NCI-H2029 (cell line): ENCODE measurements at places on chromosomes 6 and 20.

- DNase-seq = no peak
These were observed 4.4 kb upstream of the PLCB1 start for GRCh38 chr20:8127553-8128255.

DNA sequence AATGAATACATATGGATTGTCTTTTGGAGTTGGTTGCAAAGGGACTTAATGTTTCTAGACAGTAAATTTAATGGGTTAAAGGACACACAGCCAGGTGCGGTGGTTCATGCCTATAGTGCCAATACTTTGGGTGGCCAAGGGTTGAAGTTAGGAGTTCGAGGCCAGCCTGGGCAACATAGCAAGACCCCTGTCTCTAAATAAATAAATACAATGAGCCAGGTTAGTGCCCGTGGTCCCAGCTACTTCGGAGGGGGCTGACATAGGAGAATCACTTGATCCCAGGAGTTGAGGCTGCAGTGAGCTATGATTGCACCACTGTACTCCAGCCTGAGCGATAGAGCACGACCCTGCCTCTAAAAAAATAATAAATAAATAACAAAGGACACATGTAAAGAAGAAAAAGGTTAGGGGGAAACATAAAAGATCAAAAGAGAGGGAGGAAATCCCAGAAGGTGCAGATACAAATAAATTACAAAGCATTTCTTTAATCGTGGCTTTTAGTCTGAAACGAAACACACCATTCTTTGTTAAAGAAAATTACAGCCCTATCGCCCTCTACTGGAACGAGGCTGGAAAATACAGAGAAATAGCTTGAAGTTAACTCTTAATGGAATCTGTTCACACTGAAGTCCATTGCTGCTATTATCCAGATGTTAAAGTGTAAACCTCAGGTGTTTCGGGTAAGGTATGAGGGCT is 42.6 kb upstream of the SCML4 start:
- peak; percentile 19 for DNase-seq

- DNase-seq = no peak
These were observed 20.0 kb downstream of the PRPF6 start for GRCh38 chr20:64000906-64001305.

DNA sequence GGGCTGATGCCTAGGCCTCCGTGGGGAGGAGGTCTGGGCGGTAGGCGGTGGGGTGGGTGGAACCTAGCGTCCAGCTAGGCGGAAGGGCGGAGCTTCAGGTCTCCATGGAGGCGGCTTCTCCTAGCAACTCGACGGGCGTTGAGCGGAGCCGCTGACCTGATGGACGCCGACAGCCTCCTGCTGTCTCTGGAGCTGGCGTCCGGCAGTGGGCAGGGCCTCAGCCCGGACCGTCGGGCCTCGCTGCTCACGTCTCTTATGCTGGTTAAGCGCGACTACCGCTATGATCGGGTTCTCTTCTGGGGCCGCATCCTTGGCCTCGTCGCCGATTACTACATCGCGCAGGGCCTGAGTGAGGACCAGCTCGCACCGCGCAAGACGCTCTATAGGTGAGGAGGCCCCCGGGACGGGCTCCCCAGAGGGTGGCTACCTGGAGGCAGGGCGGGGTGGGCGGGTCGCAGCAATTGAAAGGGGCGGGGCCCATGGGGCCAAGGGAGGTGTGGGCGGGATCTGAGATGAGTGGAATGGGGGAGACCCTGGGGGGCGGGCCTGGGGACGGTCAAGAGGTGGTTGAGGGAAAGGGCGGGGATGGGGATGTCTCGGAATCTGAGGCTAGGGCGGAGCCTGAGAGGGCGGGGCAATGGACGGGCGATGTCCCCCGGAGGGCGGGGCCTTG is at the start of gene RSPH9:
Gene RSPH9 (plus strand): TSS at position 97 of the 673 bp plus-strand sequence. CDS start 63 bp downstream, at position 160.
- no peak for DNase-seq

- no peak for DNase-seq
These were observed 57.6 kb upstream of the UNC93A start for GRCh38 chr6:167233490-167233889.

DNA sequence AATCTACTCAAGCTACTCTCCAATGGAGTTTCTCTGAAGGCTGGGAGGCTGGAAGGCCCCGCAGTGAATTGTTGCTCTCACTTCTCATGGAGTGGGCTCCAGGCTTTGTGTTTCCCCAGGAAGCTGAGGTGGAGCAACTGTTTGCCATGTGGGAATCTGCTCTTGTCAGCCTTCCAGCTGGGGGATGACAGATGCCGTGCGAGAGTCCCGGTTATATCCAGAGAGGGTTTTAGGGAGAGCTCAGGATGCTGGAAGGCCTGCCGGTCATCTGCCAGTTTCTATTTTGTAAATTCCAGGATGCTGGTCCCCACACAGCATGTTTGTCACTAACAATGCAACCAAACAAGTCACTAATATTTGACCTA is 98.2 kb upstream of the NAA20 start:
- no peak for DNase-seq

- DNase-seq = no peak
These were observed 6.6 kb upstream of the SAMHD1 start for GRCh38 chr20:36957875-36958667.

GRCh38 chr6:75611702-75612375 is 10.2 kb downstream of the SENP6 start:
- DNase-seq = no peak

DNA sequence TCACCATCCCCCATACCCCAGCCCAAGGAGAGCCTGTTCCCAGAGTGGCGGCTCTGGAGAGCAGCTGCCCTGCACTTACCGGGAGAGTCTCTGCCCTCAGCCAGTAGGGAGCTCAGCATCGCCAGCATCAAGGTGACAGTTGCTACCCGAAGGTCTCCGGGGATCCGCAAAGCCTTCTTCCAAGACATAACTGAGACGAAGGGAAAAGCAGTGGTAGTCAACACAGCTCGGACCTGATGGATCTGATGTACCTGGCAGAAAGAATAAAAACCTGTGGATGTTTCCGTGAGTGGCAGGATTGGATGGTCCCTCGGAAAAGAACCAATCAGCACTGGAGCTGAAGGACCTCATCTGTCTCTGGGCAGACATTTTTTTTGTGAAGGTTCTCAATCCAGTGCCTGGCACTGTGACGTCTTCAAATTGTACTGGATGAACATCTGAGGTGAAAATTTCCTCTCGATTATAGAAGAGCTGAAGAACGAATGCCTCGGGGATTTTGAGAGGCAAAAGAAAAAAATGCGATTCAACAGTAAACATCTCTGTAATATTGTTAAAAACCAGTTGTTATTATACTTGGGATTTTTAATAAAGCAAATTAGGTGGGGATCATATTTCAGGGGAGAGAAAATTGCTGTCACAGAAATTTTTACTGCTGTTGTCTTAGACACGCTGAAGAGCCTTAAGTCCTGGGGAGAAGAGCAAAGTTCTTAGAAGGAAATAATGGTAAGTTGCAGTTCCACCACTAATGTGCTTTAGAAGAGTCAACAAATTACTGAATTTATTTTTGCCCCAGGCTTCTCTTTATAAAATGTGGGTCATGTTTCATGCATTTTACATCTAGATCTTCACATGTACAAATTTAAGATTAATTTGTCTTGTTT is at the start of gene HLA-DQB1:
Gene HLA-DQB1 (minus strand): TSS at position 238 of the 881 bp plus-strand sequence. CDS start 50 bp downstream, at position 188.
- peak; percentile 10 for DNase-seq

GRCh38 chr6:77463308-77463860 is at the start of gene HTR1B:
HTR1B (minus strand) TSS chr6:77463491; CDS start chr6:77463403, 88 bp downstream.
- no peak for DNase-seq

GRCh38 chr20:51026269-51026668 is 3.4 kb upstream of the KCNG1 start:
- no peak for DNase-seq

DNA sequence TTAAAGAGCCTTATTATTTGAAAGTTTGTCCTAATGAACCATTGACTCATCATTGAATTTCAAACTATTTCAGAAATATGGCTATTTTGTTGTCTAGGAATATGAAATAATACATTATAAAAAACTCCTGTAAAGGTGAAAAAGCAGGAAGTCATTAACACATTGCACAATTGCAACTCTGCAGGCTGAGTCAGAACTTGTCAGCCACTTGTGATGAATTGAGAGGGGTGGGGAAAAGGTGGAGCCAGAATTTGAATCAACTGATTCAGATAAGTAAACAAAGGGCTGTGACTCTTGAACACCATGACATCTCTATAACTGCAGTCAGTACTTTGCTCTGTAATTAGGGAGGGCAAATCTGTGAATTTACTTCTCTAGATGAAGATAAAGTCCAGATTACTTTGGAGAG is 6.0 kb downstream of the C6orf141 start:
- DNase-seq = peak; percentile 77

GRCh38 chr6:130167655-130168054 is 55.1 kb downstream of the SAMD3 start:
- DNase-seq = no peak

- no peak for DNase-seq
These were observed 150.8 kb downstream of the GRIK2 start for GRCh38 chr6:101544286-101544685.

DNA sequence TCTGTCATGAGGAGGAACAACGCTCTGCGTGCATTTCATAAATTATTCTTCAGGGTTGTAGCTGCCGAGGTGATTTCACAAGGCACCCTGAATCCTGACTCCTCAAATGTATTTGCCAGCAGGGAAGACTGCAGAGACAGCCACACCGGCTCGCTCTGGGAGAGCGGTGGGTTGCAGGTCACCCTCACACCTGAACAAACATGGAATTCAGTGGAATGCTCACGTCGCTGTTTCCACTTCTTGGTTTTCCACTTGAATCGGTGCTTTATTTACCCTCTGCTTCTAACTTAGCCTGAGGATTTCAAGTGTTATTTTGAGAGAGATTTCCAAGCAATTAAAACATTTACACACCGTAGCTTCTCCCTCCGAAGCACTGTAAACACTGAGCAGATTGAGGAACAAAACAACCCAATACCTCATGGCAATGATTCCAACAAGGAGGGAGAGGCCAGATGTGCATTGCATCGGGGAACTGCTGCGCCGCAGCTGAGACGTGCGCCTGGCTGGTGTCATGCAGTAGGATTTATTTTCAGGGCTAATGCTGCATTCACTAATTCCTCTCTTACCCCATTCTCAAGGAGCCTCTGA is 59.5 kb upstream of the GGTLC1 start:
- no peak for DNase-seq

GRCh38 chr6:165119231-165120020 is 190.0 kb downstream of the C6orf118 start:
- no peak for DNase-seq

- DNase-seq = no peak
These were observed 8.1 kb downstream of the C6orf136 start for GRCh38 chr6:30654798-30655742.

DNA sequence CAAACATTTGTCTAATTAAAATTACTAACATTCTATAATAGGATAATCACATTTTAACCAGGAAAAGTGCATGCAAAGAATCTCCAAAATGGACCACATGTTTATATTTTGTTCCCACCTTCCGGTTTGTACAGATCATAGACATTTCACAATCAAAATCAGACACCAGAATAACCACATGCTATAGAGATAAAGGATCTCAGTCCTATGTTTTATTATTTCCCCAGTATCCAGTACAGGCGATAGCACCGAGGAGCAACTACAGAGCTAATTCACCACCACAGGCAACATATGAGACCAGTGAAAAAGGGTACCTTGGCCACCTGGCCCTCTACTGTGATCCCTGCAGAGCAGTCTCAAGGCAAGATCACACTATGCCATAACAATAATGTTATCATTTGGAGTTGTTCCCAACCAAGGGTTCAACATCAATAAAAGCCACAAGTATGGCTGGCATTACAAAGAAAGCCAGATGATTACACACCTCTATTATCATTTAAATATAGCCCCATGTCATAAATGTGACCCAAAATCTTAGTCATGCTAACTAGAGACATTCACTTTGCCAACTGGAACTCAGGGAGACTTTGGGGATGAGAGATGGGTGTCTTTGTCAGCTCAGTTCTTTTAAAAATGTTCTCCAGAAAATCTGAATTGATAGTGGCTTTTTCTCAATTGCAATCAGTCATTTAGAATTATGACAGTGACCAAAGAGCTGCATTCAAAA is 46.7 kb downstream of the RALGAPA2 start:
- peak; percentile 12 for DNase-seq

GRCh38 chr20:32586291-32586690 is 1.2 kb upstream of the NOL4L start:
- DNase-seq = no peak

DNA sequence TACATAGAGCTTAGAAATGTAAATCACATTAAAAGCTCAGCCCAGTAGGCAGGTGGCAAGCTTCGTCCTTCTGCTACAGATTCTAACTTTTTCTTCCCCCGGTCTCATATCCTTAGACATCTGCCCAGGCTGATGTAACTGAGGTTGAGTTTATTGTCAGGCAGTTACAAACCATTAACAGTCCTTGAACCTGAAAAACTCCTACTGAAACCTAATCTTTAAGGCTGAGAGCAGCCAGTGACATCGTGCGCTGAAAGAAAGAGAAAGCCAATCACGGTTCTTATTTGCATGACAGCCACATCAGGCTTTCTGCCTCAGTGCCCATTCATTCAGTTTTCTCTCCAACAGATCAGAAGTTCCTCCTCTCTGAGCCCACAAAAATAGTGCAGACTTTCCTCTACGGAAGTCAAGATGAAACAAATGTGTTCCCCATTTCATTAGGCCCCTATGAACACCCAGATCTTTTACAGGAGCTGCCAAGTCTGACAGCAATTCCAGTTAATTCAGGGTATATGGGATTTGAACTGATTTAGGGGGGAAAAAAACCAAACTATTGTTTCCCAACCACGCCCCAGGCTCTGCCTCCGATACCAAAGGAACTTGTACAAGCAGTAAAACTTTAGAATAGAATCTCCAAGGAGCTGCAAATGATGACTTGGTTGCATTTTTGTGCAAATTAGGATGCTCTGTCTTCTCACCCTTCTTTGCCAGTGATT is at the start of gene NHSL1:
Gene NHSL1 (minus strand): TSS at position 192 of the 716 bp plus-strand sequence. CDS start 204 bp downstream, outside the sequence.
- DNase-seq = no peak

DNA sequence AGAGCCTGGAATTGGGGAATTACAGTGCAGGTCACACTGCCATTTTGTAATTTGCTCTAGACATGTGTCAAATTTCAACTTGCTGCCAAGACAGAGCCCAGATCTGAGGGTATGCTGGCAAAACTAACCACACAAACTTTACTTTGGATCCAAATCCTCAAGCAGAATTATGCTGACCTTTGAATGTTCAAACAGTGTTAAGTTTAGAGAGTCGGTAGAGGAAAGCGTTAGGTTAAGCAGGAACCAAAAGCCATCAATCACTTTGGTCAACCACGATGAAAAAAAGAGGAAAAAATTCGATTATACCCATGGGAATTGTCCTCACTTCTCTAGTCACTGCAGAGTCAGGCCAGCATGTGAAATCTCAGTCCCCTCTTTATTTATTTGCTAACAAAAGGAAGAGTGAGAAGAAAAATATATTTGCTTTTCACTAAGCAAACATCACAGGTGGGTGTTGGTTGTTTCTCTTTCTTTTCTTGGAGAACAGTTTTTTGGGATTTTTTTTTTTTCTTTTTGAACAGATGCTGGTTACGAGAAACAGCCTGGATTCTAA is 105.1 kb upstream of the ADGRF1 start:
- no peak for DNase-seq
